ENCODE measurements at places on chromosomes 12 and 14. TPM values are rescaled to one million over a fixed set of nuclear protein-coding genes. Genes with fewer than 3 reads are reported as not detected.

- DNase-seq, result no peak
Observed at GRCh38 chr14:25516838-25517237, 466.9 kb upstream of the STXBP6 start.

DNA sequence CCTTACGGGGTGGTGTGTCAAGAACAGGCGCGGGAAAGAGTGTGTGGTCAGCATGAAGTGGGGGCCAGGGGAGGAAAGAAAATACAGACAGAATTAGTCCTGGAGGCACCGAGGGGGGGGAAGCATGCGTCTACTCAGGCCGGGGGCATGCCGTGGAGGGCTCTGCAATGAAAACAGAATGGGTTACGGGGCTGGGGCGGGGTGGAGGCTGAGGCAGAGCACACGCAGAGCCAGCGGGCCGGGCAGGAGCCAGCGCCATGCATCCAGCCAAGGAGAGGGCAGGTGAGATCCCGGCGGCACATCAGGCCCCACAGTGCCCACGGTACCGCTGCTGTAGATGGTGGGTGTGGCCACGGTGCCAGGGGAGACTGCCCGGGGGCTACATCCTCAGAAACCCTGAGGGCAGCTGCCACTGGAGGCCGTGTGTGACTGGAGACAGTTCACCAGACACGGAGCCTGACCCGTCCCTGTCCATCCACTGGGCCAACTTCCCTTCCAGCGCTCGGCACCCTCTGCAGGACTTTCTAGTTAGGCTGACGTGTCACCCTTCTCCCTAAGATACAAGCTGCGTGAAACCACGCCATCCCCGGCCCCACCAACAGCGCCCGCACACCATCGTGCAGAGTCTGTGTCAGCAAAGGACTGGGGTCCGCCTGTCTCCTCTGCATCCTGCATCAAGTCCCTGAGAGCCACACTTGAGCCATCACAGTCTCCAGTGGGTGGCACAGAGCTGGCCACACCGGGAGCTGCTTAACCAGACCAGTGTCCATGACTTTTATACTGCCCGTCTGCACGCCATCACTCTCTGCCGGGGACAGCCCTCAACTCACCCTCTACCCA is 87.4 kb downstream of the PIWIL1 start:
- DNase-seq, result no peak

DNA sequence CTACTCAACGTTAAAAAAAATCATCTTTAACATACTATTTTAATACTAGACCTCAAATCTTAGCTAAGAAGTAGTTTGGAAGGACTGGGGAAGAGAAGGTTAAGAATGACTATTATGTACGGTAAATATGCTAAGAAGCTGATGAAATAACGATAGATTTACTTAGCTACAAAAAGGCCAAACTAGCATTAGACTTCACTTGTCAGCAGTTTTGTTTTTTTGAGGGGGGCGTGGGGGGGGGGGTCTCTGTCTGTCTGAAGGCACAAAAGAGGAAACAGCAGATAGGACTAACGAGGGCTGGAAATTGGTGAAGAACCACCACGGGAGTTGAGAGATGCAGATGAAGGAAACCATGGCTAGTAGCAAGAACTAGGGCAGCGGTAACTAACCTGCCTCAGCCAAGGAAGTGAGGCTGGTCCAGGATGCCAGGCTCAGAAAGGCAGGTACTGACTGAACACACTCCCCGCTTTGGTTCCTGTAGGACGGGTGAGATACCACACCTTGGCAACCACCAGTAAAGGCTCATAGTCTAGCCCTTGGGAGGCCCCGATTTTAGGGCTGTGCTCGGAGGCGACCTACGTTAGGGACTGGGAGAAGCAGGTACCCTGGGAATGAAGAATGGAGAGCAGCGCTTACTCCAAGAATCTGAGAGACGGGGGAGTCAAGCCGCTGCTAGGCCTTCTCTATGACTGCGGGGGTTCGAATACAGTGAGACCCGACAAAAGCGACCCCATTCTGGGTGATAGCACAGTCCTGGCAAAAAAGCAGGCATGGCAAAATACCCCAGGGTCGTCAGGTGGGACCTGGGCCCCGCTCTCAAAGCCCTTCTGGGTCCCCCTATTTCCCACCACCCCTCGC is 675 bp downstream of the NEDD8 start:
- DNase-seq, result no peak

DNA sequence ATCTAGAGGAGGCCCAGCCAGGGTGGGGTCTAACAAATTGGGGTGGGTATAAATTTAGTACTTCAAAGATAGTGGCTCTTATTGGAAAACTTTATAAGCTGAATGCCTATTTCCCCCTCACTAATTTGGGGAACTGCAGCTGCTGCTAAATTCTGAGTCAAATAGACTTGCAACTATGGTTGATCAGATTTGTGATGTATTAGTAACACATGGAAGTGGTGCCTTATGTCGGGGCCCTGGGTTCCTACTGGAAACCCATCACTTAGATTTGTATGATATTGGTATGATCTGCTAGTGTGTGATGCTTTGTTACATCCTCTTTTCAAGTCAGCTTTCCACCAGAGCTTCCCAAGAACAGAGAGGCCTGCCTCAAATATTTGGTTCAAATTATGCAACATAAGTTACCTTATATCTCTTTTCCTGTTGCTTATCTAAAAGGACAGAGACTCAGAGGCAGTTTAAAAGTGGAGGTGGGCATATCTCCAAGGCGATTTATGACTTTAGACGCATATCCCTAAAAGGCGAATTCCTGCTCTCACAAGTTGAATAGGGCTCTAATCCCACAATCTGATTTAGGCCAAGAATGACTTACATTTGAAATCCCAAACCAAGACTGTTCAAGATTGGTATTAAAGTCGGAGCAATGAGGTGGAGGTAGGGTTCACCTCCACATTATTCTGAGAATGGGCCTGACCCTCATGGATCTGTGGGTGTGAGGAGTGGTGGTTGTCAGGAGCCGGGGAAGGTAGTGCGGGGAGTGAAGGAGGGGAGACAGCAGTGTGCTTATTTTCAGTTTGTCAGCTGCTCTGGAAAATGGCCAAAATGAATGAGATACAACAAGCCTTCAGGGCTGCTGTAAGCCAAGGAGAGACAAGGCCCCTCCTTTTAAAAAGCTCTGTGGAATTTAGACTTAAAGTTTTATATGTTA is 425.8 kb downstream of the RAD51B start:
- DNase-seq, result peak; percentile 97

- no peak for DNase-seq
Observed at GRCh38 chr12:131603939-131604795, 106.7 kb upstream of the SFSWAP start.

GRCh38 chr14:65937079-65937959 is 524.8 kb downstream of the FUT8 start:
- no peak for DNase-seq

GRCh38 chr12:467591-467990 is 7.9 kb downstream of the B4GALNT3 start:
- DNase-seq, result no peak

DNA sequence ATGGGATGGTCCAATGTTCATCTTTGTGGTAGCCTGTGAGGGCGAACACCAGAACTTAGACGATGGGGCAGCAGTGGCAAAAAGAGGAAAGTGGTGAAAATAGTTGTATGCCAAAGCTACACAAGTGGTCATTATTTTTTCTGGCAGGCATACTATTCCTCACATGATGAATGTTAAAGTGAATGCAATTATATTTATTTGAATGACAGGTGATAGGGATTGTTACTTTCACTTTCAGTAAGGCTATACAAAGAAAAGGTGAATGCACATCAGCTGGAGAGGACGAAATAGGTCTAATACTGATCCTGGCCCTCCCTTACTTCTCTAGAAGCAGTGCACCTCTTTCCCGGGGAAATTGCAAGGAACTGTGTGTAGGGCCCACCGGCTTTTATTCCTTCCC is 470.1 kb downstream of the TMTC2 start:
- DNase-seq, result no peak

GRCh38 chr12:114656906-114657596 is 26.9 kb downstream of the TBX3 start:
- DNase-seq, result no peak

DNA sequence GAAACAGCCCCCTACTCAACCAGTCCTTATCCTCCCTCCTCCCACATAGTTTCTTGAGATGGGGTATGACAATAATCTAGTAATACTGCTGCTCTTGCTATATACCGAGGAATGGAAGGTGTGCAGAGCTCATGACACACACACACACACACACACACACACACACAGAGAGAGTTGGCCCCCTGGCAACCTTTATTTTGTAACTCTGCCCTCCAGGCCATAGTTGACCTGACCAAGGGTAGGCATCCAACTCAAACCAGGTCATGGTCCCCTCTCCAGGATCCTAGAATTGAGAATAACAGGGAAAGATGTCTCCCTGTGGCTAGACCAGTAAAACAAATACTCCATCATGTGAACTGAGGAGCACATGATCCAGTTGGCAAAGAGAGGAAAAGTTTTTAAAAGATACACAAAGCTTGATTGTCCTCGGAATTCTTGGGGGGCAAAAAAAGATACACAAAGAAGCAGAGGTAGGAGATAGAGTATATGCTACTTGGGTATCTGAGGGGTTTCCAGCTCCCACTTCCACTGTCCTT is 11.3 kb downstream of the ERO1A start:
- DNase-seq, result no peak

DNA sequence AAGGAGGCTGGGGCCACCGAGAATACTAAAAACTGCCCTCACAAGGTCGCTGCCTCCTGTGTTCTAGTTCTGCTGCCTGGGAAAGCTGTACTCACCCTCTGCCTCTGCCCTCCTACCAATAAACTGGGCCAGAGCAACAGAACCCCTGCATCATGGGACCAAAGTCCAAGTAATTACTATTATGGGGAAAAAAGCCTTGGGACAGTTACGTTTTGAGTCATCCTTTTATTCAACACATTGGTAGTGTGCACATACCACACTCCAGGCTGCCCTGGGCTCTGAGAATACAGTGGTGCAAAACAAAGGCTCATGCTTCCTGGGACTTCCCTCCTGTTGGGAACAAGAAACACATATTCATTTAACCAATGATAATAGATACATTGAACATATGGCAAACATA is 49.0 kb downstream of the CACNA1C start:
- DNase-seq, result no peak

DNA sequence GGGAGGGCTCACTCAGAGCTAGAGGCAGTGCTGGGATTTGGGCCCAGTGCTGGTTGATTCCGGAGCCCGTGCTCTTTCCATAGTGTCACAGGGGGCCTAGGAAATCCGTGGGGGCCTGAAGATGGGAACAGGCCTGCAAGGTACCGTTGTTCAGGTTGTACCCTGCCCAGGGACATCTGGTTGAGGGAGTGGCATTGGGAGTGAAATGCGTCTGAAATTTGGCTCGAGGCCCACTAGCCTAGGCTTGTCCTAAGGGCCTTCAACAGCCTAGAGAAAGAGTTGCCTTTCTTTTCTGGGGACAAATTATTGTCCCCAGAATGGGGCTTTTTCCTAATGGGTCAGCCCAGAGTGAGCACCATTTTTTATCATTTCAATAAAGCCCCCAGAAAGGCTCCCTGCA is 26.4 kb upstream of the FAM222A start:
- no peak for DNase-seq

- DNase-seq, result peak; percentile 21
Observed at GRCh38 chr12:123532019-123532418, 1.5 kb downstream of the RILPL1 start.

- no peak for DNase-seq
Observed at GRCh38 chr14:103600503-103600902, 28.5 kb upstream of the KLC1 start.

DNA sequence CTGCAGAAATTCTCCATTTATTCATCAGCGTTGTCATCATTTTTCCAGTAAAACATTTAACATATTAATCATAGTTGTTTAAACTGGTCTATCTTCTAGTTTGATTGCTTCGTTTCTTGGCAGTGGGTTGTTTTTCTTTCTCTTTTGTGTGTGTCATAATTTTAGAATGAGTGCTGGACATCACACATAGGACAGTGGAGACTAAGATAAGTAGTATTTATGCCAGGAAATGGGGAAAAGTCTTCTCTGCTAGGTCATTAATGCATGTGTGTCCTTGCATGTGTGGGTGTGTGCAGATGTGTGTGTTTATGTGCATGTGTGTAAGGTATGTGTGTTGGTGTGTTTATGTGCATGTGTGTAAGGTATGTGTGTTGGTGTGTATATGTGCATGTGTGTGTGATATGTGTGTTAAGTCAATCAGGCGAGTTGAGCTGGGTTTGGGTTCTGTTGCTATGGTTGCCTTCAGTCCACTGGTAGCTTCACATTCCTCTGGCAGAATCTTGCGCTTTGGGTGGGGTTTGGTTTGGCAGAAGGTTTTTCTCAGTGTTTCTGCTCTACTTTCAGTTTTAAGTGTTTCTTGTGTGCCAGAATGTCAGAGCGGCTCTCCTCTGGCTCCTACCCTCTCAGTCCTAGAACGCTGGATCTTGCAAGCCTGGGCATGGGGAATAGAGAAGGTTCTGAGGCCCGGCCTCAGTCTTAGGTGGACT is 7.8 kb upstream of the ADGRD1 start:
- DNase-seq, result no peak

- no peak for DNase-seq
Observed at GRCh38 chr14:87076146-87076545, 916.8 kb downstream of the GALC start.

- DNase-seq, result no peak
Observed at GRCh38 chr12:94761559-94761958, 111.2 kb upstream of the TMCC3 start.

TBX5 gene
- total RNA-seq, result not detected

NRL gene
- 2.4 TPM for total RNA-seq

DAO gene
- total RNA-seq, result not detected

CCDC184 gene
- 1.2 TPM for total RNA-seq

GLIPR1L1 gene
- not detected for total RNA-seq

ENDOU gene
- 16.4 TPM for total RNA-seq

TTC7B gene
- 23.9 TPM for total RNA-seq

HRK gene
- total RNA-seq, result 0.21 TPM

GYS2 gene
- not detected for total RNA-seq

SP1 gene
- 53.1 TPM for total RNA-seq

CATSPERB gene
- 5.7 TPM for total RNA-seq

TM9SF1 gene
- 52.9 TPM for total RNA-seq

Measured in tongue (tissue), 3 donors.